Natural killer cell (primary cell): ENCODE measurements at places on chromosomes 6 and 20. TPM values are rescaled to one million over a fixed set of nuclear protein-coding genes. Genes with fewer than 3 reads are reported as not detected.

DNA sequence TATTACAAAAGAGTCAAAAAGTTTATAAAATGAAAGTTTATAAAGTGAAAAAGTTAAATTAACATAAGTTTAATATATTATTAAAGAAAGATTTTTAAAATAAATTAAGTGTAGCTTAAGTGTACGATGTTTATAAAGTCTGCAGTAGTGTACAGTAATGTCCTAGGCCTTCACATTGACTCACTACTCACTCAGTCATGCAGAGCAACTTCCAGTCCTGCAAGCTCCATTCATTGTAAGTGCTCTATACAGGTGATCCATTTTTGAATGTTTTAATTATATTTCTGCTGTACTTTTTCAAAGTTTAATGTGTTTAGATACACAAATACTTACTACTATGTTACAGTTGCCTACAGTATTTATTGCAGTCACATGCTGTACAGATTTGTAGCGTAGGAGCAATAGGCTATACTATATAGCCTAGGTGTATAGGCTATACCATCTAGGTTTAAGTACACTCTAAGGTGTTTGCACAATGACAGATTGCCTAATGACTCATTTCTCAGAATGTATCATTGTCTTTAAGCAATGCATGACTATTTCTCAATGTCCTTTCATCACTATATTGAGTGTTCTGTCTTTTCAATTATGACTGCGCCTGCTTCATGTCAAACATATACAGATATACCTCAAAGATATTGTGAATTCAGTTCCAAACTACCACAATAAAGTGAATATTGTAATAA lies 1110.3 kb upstream of the MAP3K7 start:
- no peaks in the 10 kb centered on the region for H3K36me3 ChIP-seq
- no peaks in the 10 kb centered on the region for H3K27me3 ChIP-seq
- no peak overlapping the region for H3K4me3 ChIP-seq
- no peak overlapping the region for H3K27ac ChIP-seq
- no peaks in the 10 kb centered on the region for H3K4me1 ChIP-seq

GRCh38 chr20:24782801-24783630 lies 166.1 kb upstream of the CST7 start:
- H3K4me3 ChIP-seq = no peak overlapping the region
- DNase-seq = no peak
- peaks cover 5% of the 10 kb centered on the region for H3K4me1 ChIP-seq
- H3K27me3 ChIP-seq = no peaks in the 10 kb centered on the region

DNA sequence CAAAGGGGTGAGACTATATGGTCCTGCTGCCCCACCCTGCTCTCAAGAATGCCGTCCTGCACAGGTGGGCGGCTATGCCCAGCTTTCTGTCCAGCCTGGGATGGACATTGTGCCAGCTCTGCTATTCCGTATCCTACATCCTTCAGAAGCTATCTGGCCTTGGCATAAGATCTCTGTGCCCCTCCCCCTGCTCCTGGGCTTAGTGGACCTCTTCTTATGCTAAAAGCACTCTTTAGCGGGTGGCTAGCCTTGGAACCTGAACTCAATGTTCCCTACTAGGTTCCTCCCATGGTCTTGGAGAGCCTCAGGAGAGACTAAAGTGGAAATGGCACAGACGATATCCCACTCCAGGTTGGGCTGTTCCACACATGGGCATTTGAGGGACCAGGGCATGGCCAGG lies 22.5 kb downstream of the SCUBE3 start:
- no peaks in the 10 kb centered on the region for H3K27me3 ChIP-seq
- H3K36me3 ChIP-seq = no peaks in the 10 kb centered on the region
- H3K4me1 ChIP-seq = no peaks in the 10 kb centered on the region
- no peak for DNase-seq
- no peak overlapping the region for H3K27ac ChIP-seq

Gene OR2J2
- not detected for total RNA-seq

Gene VWA7
- total RNA-seq = 2.4 TPM
